Inflammatory macrophage treated with lipopolysaccharide for 1 hour (primary cell): ENCODE measurements at places on chromosomes 1 and 21.
A peak's percentile ranks its signal among the peaks of the same experiment; 100 is the strongest.

- no peak for DNase-seq
These were observed 131.6 kb downstream of the LHX8 start for GRCh38 chr1:75265792-75266191.

GRCh38 chr1:107788206-107789202, 176.5 kb downstream of the VAV3 start:
- no peak for DNase-seq

DNA sequence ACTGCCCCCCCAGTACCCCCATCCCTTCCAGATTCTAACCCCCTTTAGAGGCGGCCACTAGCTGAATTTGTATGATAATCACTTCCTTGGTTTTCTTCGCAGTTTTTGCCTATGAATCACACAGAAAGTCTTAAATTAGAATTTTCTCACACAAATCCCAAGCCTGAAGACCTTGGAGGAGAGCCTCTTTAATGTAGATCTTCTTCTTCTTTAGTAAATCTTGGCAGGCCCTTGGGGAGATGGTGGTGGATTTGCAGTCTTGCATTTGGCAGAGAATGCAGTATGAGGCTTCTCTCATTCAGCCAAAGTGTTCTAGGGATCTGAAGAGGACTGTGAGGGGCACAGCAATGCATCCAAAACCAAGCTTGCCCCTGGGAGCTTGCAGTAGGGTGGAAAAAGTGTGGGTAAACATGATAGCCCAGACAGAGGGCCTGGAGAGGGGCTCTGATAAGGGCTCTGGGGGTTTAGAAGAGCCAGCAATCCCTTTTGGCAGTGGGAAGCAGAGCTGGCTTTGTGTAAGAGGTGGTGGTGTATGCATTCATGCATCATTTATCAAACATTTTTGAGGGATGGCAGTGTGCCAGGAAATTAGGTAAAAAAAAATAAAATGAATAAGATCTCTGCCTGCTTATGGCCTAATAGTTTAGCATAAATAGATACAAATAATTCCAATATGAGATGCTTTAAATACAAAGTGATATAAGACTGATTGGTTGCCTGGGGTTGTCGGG, 7.7 kb upstream of the CDC42 start:
- no peak for DNase-seq

DNA sequence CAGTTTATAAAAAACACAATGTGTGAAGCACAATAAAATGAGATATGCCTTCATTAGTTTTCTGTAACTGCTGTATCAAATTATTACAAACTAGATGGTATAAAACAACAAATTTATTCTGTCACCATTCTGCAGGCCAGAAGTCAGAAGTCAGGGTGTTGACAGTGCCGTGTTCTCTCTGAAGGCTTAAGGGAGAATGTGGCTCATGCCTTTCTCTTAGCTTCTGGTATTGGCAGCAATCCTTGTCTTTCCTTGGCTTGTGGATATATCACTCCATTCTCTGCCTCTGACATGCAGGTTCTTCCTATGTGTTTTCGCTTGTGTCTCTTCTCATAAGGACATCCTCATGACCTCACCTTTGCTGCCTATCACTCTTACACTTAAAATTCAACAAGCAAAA, 10.1 kb downstream of the NEK7 start:
- DNase-seq: no peak

DNA sequence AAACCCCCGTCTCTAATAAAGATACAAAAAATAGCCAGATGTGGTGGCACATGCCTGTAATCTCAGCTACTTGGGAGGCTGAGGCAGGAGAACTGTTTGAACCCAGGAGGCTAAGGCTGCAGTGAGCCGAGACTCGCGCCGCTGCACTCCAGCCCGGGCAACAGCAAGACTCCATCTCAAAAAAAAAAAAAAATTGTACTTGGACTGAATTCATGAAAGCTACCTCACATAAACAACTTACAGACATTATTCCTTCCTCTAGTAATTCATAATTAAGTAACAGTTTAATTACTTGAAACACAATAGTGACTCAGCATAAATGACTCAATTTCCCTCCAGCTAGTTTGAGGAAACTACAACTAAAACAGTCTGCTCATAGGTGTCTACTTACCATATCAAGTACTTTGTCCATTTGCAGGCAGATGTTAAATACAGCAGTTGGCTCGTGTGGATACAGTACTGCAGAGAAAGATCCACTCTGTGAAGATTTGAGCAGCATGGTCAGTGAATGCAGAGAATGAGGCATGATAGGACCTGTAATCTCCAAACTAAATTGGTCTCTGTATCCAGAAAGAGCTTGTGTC, 9.4 kb downstream of the DONSON start:
- peak; percentile 11 for DNase-seq

GRCh38 chr1:159853417-159854115, 8.9 kb downstream of the VSIG8 start:
- no peak for DNase-seq

GRCh38 chr1:165828669-165829329, 1.4 kb downstream of the UCK2 start:
- peak; percentile 44 for DNase-seq

- no peak for DNase-seq
These were observed 9.3 kb upstream of the MMEL1 start for GRCh38 chr1:2642131-2642559.

- DNase-seq: peak; percentile 100
These were observed 57.5 kb upstream of the EPS8L3 start for GRCh38 chr1:109821221-109821669.

DNA sequence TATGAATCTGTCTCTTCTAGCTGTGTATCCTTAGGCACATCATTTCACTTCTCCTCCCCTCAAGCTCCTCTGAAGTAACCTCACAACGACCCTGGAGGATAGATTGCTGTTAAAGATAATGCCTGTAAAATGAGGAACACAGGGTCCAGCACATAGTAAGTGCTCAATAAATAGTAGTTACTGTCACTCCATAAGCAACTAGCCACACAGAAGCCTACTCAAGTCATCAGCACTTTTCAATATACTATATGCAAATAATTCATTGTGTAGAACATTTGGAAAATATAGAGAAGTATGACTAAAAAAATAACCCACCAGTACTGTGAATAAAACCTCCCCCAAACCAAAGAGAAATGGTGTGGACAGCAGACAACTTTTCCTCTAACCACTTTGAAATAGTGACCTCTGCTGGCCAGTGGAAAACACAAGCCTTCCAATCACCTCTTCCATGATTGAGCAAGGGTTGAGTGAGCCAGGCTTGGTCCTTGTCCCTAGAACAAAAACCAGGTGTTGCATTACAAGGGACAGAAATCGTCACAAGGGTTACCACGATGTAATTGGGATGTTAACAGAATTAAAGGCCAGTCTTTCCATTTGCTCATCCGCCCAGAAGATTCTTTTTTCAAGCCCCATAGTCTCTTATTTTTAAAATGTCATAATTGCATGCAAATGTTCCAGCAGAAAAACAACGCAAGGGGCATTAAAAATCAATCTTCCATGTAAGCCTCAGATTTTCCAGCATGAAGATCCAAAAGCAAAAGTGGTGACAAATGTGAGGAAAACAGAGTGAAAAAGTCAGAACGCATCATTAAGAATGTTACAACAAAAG, 15.7 kb upstream of the GLIS1 start:
- DNase-seq: peak; percentile 65

DNA sequence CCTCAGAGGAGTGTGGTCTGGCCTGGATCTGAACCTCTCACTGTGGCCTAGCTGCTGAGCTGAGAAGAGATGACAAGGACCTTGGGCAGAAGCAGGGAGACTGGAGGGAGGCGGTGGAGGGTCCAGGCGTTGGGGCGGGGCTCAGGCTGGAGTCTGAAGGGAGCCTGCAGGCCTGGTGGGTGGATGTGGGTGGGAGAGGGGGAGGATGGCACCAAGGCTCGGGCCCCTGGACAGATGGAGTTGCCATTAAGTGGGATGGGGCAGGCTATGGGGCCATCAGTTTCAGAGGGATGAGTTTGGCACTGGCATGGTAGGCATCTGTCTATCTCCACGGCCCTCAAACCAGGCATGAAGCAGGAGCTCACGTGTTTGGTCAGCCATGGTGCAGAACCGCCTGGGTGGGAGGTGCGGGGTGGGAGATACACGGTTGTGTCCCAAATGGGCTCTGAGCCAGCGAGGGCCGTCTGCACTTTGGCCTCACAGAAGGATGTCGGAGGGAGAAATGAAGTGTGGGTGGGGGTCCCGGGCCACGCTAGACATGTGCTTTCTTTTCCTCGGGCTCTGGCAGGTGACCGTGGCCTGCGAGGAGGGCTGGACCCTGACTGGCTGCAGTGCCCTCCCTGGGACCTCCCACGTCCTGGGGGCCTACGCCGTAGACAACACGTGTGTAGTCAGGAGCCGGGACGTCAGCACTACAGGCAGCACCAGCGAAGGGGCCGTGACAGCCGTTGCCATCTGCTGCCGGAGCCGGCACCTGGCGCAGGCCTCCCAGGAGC, 23.6 kb downstream of the PCSK9 start:
- DNase-seq: no peak
